Glutamatergic neuron (in vitro differentiated cells): ENCODE measurements at places on chromosomes 13 and 19.

DNA sequence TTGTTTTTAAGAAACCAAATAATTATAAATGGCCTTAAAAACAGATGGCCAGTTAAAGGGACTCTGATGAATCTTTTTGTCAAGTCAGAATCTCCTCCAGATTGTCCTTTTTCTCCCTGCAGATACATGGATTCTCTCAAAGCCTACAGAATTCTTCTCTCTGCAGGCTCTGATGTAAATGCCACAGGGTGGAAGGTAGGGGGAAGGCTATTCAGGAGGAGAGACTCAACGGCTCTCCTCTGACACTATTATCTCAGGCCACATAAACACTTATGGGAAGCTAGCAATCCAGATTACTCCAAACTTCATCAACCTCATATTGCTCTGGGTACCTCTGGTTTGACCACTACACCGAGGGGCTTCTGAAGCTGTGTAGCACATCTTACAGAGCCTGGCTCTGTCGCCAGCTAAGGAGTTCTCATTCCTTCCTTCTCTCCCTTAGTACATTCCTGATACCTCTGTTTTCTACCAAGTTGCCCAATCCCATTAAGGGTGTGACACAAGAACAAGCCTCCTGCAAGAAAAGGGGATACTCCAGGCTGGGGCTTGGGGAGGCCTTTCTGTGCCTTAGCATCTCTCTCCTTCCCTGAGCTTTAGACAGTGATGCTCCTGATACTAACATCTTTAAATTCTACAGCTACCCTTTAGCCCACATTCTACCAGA lies 14.9 kb downstream of the LCP1 start:
- no peak for DNase-seq

DNA sequence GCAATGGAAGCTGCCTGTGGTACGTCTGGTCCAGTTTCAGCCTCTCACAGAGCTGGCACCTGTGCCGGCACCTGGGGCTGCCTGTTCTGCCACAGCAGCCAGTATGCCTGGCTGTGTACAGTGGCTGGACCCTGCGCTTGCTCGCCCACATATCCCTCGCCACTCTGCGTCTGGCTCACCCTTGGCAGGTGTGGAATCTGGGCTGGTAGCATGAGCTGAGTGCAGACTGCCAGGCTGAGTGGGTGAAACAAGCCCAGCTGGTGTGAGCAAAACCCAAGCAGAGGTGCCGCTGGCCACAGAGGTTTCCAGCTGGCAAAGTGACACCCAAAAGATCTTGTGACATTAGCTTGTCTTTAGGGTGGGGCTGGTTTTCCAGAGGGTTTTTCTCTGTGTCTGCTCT lies 80.7 kb downstream of the ING1 start:
- no peak for DNase-seq

- DNase-seq = no peak
Measured at GRCh38 chr13:97120346-97120745, 101.8 kb upstream of the MBNL2 start.

- DNase-seq = peak; percentile 20
Measured at GRCh38 chr13:33015791-33016323, 366 bp upstream of the KL start.

GRCh38 chr13:71587817-71588216 lies 279.2 kb downstream of the DACH1 start:
- DNase-seq = no peak

- DNase-seq = no peak
Measured at GRCh38 chr19:50449236-50449899, 16.7 kb downstream of the MYBPC2 start.

- no peak for DNase-seq
Measured at GRCh38 chr13:48641404-48641803, 12.3 kb upstream of the CYSLTR2 start.

- DNase-seq = peak; percentile 33
Measured at GRCh38 chr13:51717786-51718398, 86.1 kb downstream of the DHRS12 start.

GRCh38 chr13:102707467-102707866 lies 12.6 kb upstream of the METTL21C start:
- DNase-seq = no peak

DNA sequence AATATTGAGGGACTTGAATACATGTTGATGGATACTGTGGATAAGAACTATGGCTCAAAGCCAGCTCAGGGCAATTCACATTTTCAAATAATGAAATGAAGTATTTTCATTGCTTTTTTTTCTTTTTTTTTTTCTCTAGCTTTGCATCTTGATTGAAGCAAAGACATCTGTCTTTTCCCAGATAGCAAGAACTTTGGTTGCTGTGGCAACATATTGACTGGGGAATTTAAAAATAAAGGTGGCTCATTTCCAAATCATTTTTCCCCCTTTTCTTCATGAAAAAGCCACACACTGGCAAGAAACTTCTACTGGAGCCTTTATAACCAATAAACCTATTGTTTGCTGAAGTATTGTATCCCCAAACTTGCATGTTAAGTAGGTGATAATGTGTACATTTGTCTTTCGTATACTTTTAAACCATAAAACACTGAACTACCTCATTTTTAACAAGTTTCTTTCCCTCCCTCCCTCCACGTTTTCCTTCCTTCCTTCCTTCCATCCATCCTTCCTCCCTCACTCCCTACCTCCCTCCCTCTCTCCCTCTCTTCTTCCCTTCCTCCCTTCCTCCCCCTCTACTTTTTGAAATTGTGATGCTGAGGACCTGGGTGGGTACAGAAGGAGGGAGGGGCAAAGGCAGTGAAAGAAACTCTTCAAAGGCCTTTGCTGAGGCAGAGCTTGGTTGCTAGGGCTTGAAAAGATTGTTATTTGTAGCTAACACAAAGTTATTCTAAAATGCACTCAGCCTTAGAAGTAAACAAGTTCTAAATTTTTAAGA lies 343.5 kb upstream of the SPRY2 start:
- no peak for DNase-seq

DNA sequence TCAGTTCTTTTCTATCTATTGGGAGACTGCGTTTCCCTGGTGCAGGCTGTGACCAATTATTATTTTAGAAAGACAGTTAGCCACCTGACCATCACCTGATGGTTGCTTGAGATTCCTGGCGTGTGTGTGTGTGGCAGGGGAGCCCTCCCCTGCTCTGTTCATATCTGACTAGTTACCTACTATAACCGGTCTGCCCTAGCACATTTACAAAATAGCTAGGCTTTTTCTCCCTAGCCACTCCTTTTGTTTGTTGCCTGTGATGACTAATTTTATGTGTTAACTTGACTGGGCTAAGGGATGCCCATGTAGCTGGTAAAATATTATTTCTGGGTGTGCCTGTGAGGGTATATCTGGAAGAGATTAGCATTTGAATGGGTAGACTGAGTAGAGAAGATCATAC lies 76.9 kb downstream of the OLFM4 start:
- no peak for DNase-seq

DNA sequence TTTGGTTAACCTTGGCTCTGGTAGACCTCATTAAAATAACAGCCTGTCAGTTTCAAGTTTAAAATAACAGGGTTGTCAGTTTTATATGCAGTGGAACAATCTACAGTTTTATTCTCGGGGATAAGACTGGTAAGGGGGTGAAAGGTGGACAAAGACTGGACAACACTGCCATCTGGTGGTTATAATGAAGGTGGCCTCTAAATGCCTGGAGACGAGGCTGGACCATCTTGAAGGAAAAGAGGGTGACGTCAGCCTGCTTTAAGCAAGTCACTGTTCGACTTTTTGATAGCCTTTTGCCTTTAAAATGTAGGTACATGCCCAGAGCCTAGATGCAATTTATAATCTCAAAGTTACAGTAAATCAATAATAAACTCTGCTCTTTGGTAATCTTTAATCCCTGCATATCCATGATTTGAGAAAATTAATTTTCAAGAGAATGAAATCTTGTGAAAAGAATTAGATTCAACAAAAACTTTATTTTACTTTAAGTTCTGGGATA lies 117.0 kb downstream of the DCT start:
- peak; percentile 59 for DNase-seq

GRCh38 chr13:106415971-106416370 lies 119.5 kb downstream of the EFNB2 start:
- no peak for DNase-seq

DNA sequence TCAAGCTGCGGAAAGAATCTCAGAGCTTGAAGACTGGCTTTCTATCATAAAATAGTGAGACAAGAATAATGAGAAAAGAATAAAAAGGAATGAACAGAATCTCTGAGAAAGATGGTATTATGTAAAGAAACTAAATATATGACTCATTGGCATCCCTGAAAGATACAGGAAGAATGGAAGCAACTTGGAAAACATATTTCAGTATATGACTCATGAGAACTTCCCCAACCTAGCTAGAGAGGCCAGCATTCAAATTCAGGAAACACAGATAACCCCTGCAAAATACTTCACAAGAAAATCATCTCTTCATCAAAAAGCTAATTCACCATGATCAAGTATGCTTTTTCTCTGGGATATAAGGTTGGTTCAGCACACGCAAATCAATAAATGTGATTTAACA lies 2318.0 kb downstream of the PCDH9 start:
- no peak for DNase-seq

- no peak for DNase-seq
Measured at GRCh38 chr19:39405261-39405957, 1.2 kb upstream of the ZFP36 start.

GRCh38 chr13:72889495-72889894 lies 107.6 kb downstream of the PIBF1 start:
- no peak for DNase-seq

GRCh38 chr19:10641248-10641647 lies 12.9 kb upstream of the ILF3 start:
- no peak for DNase-seq

GRCh38 chr19:49188626-49189200 lies 31.1 kb downstream of the TRPM4 start:
- no peak for DNase-seq

DNA sequence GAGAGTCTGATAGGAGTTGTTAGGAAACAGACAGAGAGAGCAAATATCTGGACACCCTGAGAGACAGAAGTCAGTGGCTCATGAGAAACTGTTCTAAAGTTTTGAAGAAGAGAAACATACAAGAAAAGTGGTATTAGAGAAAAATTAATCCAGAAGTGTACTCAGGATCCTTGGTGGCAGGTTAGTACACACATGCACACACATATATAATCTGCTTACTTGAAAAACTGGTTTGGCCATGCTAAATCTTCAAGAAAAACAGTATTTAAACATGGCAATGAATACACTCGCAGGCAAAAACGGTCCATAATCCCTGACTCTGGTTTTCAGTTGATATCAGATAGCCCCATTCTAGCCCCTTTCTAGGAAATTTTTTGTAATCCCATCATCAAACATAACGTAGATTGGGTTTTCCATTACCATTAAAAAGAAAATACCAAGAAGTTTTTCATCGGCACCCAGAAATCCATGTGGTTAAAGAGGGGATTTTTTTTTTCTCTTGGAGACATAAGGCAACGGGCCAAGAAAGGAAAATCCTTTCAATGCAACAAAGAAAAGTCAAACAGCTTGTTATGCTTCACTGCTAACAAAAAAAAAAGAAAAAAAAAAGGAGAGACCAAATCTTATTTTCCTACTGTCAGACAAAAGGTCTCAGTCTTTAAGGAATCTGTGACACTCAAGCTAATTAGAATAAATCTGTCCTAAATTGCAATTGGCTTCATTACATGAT lies 178.0 kb upstream of the MIR17HG start:
- no peak for DNase-seq

- DNase-seq = peak; percentile 67
Measured at GRCh38 chr19:30784850-30785457, 412.8 kb downstream of the ZNF536 start.

- no peak for DNase-seq
Measured at GRCh38 chr13:98482476-98483444, 94.1 kb downstream of the STK24 start.

DNA sequence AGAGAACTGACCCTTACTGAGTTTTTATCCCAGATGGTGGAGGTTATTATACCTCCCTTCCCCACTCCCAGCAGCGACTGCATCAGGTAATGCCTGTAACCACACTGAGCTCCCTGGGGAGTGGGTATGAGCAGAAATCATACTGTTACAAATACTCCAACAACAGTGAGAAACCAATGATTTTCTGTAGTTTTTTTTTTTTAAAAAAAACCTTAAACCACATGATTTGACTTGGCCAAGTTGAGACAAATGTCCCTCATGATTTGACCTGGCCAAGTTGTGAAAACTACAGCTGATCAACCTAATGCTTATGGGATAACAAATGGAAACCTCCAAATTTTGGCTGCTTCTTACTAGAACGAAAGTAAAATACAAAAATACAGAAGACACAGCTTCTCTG lies 33.1 kb upstream of the SERP2 start:
- no peak for DNase-seq

DNA sequence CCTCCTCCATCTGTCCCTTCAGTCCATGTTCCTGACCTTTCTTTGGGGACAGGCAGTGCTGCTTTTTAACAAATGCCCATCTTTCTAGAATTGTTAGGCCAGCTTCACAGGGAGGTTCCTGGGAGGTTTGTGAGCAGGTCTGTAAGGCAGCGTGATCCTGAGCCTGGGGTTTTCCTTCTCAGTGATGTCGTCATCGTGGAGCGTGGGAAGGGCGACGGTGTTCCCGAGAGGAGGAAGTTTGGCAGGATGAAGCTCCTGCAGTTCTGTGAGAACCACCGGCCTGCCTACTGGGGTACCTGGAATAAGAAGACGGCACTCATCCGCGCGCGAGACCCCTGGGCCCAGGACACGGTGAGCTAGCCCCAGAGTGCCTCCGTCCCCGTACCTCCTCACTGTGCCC lies 26.8 kb downstream of the CHAF1A start:
- DNase-seq = no peak

GRCh38 chr13:106296723-106297122 lies 238.7 kb downstream of the EFNB2 start:
- no peak for DNase-seq

DNA sequence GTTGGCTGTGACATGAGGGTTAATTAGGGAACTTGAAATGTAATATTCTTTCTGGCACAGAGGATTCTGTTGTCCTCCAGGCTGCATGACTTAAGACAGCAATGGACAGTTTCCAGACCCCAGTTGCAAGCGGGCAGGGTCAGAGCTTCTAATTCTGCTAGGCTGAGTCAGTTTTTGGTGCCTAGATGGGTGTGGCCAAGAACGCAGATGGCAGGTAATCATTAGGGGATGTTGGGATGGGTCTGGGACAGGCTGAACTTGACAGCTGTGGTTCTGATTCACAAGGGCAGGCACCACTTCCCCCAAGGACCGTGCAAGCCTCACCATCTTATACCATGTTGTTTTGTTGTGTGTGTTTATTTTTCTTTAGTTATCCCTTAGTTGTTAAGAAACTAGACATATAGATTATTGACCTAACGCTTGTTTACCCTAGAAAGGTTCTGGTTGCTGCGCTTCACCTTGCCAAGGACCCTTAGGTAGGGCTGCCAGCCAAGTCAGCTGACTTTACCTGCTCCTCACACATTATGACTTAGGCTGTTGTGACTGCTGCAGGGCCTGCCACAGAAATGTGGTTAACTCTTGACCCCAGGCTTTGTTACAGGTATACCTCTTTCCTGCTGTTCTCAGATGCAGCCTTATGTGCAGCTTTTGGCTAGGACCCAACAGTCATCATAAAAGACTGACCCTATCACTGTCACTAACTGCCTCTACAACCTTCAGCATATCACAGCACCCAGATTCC lies 117.7 kb upstream of the KLF12 start:
- no peak for DNase-seq

DNA sequence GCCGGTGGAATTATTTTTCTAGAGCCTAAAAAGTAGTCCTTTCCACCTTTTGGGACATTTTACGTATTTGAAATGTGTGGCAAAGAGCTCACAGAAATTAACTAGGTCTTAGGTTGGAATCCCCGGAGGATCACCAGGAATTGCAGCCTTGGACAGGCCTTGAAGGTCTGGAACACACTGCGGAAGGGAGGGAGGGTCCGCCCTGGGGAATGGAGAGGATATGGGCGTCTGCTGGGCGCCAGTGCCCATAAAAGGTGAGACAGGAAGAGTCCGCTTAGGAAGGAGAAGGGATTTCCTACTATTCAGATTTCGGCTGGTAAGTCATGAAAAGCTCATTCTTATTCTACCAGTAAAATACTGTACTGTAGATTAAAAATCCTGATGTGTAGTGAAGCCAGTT lies 111.9 kb downstream of the COL4A2 start:
- DNase-seq = no peak
